ENCODE measurements at places on chromosomes 2 and 18.

DNA sequence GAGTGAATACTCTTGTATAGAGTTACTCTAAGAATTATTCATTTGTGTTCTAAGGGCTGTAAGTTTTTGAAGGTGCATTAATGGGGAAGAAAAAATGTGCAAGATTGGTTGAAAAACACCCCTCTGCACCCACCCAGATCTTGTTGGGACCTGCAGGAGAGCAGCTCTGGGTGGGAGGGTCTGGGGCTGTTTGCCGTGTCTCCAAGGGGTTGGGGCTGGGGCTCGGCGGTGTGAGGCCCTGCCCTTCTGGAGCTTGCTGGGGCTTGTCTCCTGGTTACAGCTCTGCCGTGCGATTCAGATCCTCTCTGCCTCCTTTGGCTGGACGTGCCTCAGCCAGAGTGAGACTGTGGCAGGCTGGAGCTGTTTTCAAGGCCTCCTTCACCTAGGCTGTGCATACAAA lies 26.1 kb downstream of the IGFBP2 start:
- DNase-seq, result no peak

DNA sequence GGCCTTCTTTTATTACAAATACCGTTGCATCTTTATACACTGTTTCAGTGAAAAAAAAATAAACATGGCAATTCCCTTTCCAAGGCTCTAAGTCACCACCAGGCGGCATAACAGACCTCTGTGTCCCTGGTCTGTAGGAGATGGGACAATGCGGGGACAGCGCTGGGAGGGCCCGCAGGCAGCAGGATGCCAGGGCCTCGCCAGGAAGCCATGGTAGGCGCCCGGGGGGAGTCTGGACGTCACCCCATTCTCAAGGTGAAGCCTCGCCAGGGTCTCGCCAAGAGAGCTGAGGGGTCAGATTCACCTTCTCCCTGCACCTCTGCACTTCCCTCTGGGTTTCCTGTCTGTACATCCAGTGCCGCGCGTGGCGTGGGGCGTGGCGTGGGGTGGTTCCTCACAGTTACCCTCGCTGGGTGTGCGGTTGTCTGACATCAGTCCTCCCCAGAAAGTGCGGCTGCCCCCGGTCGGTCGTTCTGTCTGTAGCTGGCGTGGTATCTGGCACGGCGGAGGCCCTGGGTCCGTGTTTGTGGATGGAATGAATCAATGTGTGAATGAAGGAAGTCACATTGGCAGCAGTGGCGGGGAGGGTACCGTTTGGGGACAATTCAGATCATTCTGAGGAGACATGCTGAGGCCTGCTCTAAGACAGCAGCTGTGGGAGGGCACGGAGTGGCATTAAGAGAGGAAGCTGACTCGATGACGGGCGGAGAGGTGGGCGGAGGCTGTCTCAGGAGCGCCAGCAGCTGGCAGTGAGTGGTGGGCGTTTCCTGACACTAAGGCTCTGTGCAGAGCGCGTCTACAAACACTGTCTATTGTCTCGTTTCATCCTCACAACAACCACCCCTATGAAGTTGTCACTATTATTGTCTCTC lies 46.0 kb downstream of the LRRFIP1 start:
- peak; percentile 68 for DNase-seq

DNA sequence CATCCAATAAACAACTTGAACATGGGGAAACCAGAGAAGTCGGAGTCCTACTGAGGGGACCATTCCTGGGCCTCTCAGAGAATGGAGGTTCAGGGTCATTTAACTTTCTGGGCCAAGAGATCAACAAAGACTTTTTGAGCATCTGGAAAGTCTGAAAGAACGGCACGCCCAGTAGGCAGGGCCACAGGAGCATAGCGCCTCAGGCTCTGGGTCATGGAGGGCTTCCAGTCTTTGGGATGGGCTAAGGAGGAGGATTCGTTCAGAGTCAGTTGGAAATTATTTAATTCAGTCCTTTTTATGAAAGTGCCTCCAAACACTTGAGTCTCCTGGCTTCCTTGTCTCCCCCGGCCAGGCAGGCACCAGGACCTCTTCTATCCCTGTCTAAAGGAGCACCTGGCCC lies 101.1 kb upstream of the GLI2 start:
- DNase-seq, result no peak

DNA sequence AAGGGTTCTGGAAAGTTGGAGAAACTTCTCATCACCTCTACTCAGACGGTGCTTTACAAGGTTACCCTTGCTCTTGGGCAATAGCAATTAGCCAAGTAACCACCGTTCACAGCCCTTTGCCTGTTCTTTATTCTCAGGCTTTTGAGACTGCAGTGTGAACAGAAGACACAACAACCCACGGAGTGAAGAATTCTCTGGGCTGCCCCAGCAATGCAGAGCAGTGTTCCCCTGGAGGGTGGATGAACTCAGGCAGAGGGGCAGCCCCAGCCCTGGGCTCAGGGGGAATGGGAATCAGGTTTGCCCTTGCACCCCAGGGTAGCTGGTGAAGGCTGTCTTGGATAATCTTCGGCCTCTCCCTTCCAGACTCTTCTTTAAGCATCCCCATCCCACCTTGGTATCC lies 69.1 kb downstream of the MCFD2 start:
- DNase-seq, result no peak

DNA sequence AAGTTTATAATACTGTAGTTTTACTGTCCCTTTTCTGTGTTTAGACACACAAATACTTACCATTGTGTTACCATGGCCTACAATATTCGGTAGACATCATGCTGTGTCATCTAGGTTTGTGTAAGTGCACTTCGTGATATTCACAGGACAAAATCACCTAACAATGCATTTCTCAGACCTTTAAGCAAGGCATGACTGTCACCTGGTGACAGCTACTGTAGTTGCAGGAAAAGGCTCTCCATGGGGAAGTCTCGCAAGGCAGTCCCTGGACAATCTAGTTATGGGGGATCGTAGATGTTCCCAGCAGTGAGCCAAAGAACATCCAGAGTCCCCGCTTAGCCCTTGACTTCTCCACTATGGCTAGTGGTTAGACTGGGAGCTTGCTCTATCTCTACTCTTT lies 73.1 kb downstream of the EIF2AK3 start:
- no peak for DNase-seq

DNA sequence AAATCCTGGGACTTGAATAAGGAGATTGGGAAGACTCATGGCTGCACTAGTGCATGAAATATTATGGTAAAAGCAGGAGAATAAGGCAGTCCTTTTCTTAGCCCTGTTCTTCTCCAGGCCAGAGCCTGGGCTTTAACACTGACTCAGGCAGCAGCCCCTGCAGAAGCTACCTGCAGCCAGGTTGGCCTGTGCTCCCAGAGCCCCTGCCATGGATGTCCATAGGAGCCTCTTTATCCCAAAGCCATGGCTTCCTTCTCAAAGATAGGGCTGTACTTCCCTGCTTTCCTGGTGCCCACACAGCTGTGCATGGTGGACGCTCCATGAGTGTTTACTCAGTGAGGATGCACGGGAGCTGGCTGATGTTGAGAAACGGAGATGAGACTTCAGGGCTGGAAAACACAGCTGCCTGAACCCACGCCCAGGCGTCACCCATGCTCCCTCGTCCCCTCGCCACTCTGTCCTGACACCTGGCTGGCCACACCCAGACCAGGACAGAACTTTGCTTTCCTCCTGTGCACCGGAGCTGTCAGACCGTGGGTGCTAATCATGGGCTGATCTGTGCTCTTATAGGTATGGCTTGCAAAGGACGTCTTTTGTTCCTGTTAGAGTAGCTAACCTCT lies 135.5 kb downstream of the GLI2 start:
- DNase-seq, result no peak

- no peak for DNase-seq
Observed at GRCh38 chr2:216752855-216753505, 57.6 kb upstream of the IGFBP5 start.

DNA sequence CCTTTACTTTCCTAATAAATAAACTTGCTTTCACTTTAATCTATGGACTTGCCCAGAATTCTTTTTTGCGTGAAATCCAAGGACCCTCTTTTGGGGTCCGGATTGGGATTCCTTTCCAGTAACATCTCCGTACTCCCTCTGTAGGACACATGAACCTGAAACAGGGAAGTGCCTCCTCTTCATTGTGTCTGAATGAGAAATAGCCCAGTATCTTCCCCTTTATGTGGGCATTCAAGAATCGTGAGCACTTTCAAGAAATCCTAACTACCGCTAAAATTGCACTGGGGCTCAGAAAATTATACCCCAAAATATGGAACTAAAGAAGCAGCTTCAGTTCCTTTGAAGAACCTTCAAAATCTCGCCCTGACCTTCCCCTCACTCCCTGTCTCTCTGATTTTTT lies 7.8 kb upstream of the POMC start:
- DNase-seq, result no peak

- no peak for DNase-seq
Observed at GRCh38 chr2:88265352-88266303, 95.5 kb downstream of the THNSL2 start.

DNA sequence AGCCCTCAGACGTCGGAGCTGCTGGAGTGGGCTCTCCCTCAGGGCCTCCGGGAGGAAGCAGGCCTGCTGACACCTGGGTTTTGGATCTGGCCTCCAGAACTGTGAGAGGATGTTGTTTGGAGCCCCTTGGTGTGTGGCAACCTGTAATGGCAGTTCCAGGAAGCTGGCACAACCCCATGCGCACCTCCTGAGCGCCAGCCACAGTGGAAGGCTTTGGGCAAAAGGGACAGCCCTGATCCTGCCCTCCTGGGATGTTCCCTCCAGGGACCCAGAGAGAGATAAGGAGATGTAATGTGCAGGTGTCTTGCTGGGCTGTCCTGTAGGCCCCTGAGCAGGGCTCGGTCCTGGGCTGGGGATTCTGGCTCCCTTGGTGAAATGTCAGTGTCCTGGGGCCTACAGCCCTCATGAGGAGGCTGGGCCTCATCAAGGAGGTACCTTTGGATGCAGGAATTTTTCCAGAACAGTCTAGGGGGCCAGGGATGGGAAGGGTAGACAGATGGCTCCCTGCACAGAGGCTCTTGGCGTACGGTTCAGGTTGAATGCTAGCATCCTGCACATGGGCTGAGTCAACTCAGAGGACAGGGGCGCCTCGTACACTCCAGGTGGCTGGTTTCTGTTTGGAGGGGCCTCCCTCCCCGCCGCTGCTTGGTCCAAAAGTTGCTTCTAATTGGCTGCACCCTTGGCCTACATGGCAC lies 61.1 kb downstream of the ASB1 start:
- no peak for DNase-seq

- DNase-seq, result no peak
Observed at GRCh38 chr2:181750305-181750704, 70.0 kb upstream of the NEUROD1 start.

DNA sequence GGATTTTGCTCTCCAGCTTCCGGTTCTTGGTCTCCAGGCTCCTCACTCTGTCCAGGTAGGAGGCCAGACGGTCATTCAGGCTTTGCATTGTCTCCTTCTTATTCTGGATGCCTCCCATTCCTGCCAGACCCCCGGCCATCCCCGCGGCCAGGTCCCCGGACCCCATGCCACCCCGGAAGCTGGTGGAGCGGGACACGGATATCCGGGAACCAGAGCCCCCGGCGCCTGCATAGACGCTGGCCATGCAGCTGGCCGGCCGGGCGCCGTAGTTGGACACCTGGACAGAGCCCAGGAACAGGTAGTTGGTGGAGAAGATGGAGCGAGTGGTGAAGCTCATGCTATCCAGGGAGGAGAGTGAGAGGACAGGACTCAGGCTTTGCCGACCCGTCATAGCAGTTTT lies 23.5 kb upstream of the PPP1R1C start:
- DNase-seq, result no peak

DNA sequence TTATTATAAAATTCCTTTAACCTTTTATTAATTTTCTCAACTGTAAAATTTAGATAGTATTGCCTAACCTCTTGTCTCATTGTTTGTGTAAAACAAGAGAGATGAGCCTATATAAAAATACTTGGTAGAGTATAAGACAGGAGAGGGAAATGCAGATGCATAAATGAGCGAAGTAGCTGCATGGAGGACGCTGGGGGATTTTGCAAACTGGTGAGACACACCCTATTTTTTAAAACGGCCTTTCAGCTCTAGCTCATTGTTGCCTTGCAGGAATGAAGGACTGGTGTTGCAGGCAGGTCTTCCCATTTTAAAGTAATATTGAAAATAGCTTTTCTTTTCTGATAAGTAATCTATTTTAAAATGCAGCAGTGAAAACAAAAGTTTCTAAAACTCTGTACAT lies 435.3 kb upstream of the HNRNPA3 start:
- DNase-seq, result no peak

DNA sequence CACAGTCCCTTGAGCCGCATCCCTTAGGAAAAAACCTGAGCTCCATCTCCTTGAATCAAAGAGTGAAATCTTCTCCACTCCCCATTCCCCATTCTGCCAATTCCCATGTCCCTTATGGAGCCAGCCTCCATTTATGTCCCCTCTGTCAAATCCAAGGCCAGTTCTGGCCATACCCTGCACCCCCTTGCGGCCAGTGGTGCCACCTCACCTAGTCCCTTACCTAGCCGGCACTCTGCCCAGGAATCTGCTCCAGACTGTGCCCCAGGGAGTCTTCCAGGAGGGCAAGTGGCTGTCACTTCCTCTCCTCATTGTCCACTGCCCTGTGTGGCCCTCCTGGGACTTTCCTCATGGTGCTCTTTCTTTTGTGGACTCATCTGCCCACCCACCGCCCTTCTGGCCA lies 195.4 kb upstream of the RMP24 start:
- no peak for DNase-seq

DNA sequence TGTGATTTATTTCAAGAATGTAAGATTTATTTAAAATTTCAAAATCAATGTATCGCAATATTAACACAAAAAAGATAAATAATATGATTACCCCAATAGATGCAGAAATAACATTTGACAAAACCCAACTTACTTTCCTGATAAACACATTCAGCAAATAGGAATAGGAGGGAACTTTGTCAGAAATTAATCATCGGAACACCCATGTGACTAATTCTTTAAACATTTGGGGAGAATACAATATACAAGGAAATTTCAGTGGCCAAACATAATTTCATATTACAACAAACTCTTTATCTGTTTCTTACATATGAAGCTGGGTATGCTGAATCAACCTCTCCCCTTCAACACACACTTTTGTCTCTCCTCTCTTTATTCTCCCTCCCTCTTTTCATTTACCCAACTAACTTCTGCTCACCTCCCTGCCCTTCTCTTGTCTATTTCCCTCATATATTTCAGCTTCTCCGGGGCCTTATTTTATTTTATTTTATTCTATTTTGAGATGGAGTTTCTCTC lies 309.6 kb upstream of the CNTNAP5 start:
- no peak for DNase-seq

DNA sequence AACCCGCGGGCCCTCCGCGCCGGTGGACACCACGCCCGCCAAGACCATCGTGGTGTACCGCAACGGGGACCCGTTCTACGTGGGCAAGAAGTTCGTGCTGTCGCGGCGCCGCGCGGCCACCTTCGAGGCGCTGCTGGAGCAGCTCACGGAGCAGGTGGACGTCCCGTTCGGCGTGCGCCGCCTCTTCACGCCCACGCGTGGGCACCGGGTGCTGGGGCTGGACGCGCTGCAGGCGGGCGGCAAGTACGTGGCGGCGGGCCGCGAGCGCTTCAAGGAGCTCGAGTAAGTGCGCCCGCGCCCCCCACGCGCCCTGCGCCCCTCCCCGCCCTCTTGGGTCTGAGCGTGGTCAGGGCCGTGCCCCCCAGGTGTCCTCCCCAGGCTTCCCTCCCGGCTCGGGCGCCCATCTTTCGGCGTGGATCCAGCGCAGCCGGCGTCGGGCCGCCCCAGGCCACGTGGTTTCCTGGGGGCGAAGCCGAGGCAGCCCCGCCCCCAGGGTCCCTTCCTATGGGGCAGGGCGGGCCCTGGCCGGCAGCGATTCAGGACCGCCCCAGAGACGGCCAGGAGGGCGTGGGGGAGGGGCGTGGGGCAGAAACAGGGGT lies 481 bp downstream of the DCDC2C start:
- no peak for DNase-seq
